ENCODE measurements at places on chromosomes 12 and 14. TPM values are rescaled to one million over a fixed set of nuclear protein-coding genes. Genes with fewer than 3 reads are reported as not detected.

The DPPA3 gene
- polyA plus RNA-seq: not detected

The ZFYVE1 gene
- 4.2 TPM for polyA plus RNA-seq

The SMCO3 gene
- polyA plus RNA-seq: not detected

GRCh38 chr14:91753501-91754128 is 21.7 kb upstream of the CATSPERB start:
- peak; percentile 52 for DNase-seq

- no peak for DNase-seq
Measured at GRCh38 chr12:111783046-111783445, 16.3 kb downstream of the ALDH2 start.

DNA sequence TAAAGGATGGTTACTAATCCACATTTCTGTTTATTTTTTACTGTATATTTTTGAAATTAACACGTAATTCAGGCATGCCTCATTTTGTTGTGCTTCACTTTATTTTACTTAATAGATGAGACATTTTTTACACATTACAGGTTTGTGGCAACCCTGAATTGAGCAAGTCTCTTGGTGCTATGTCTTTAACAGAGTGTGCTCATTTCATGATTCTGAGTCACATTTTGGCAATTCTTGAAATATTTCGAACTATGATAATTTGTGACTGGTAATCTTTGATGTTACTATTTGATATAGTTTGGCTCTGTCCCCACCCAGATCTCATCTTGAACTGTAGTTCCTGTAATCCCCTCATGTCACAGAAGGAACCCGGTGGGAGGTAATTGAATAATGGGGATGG is 1120.5 kb upstream of the FLRT2 start:
- DNase-seq: peak; percentile 69

- no peak for DNase-seq
Measured at GRCh38 chr14:67495827-67496226, 7.3 kb upstream of the TMEM229B start.
